ENCODE measurements at places on chromosomes 1 and 21. TPM values are rescaled to one million over a fixed set of nuclear protein-coding genes. Genes with fewer than 3 reads are reported as not detected.

GRCh38 chr1:165387961-165388360 is 31.4 kb upstream of the LMX1A start:
- DNase-seq, result no peak

GRCh38 chr1:110524311-110525248 is 5.6 kb upstream of the KCNA10 start:
- DNase-seq, result no peak

DNA sequence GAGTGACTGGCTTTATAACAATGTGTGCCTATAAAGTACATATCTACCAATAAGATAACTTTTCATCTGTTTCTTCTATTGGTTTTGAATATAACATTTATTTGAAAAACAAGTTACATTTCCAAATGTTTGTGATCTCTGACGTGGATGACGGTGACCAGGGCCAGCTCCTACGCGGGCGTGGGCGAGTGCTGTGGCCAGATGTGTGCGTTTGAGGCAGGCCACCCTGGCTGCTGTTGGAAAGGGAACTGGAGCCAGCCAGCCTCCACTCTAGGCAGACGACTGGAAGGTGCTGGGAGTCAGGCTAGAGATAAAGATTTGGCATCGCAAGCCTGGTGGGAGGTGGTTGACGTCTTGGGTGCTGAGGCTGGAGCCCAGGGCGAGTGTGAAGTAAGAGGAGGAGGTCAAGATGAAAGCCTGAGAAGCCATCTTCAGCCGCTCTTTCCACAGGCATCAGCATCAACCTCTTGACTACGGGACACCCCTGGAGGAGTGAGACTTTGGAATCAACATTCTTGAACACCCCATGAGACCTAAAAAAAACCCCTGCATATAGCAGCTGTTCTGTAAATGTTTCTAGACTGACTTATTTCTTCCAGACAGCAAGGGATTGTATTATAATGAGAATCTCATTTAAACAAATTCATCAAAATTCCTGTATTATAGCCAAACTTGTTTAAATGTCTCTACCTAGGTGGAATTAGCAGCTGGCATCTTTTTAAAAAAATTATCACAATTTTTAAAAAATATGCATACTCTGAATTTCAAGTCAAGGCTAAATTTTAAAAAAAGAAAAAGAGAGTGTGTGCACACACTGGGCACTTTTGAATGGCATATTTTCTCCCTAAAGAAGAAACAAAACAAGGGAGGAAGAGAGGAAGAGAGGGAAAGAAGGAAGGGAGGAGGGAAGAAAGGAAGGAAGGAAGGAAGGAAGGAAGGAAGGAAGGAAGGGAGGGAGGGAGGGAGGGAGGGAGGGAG is 112.5 kb upstream of the SLC44A3 start:
- DNase-seq, result no peak

DNA sequence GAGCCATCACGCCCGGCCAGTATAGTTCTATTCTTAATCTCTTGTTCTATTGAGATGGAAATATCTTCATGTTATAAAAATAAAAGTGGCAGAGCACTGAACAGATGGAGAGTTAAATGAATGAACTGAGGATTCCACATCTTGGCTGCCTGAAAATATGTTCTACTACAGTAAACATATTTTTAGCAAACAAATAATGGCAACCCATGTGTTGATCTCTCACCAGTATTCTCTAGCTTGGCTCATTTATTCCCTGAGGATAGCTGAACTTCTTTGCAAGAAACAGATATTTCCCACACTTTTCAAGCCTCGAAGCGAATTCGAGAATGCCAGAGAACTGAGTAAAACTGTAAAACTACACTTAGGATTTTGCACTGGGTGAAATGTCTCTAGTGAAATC is 58.9 kb downstream of the DIRAS3 start:
- no peak for DNase-seq

- DNase-seq, result no peak
Measured at GRCh38 chr21:38863291-38863690, 57.6 kb downstream of the ETS2 start.

- DNase-seq, result no peak
Measured at GRCh38 chr1:4362314-4363044, 291.9 kb upstream of the AJAP1 start.

DNA sequence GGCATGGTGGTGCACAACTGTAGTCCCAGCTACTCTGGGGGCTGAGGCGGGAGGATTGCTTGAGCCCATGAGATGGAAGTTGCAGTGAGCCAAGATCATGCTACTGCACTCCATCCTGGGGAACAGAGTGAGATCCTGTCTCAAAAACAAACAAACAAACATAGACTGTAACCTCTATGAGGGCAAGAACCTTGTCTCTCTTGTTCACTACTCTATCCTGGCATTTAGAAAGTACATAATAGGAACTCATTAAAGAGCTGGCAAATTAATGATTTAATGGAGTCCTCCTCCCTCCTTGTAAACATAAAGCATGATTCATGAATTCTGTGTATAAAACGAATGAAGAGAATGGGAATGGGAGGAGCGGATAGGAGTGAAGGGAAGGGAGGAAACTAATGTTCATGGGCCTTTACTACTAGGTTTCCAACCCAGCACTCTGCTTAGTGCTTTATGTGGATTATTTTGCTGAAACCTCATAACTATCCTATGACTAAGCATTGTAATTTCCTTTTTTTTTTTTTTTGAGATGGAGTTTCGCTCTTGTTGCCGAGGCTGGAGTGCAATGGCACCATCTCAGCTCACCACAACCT is 8.6 kb downstream of the LMOD1 start:
- no peak for DNase-seq

GRCh38 chr1:174883409-174883808 is 116.3 kb upstream of the CACYBP start:
- DNase-seq, result peak; percentile 51

GRCh38 chr21:36550761-36551160 is 70.8 kb upstream of the CLDN14 start:
- no peak for DNase-seq

GRCh38 chr21:35663856-35664606 is 396.3 kb downstream of the SETD4 start:
- peak; percentile 14 for DNase-seq

DNA sequence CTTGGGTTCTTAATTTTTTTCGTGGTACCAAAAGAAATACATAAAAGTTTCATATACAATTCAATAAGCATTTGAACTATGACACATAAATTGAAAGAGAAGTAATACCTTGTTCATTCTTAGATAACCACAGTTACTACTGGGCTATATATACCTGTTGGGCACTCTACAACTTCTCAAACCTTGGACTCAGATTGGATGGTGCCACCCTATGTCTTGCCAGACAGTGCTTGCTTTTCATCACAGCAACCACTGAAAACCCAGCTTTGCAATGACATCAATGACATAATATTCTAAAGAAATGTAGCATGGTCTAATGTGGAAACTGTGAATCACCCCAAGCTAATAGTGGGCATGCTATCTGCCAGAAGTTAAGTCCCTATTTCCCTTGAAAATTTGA is 62.8 kb upstream of the DPH5 start:
- no peak for DNase-seq

DNA sequence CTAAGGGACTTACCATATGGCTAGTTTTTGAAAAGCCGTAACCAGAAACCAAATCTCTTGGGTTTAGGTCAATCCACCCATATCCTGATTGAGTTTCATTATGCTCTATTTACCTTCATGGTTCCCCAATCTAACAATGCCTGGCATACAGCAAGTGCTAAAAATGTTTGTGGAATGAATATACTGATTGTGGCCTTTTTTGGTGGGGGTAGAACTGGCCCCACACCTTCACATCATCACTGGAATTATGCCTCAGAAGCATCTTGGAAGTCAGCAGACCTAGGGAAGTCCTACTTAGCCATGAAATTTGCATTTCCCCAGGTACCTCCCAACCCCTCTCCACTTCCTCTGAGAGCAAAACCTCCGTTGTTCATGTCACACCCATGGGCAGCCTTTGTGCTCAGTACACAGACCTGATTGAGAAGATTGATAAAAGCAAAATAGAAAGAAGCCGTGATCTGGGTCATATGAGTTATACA is 17.8 kb upstream of the SLAMF1 start:
- no peak for DNase-seq

- no peak for DNase-seq
Measured at GRCh38 chr1:80054129-80054528, 1047.6 kb upstream of the ADGRL4 start.

GRCh38 chr1:58165073-58165472 is 381.5 kb downstream of the OMA1 start:
- no peak for DNase-seq

GRCh38 chr1:198157847-198158725 is 1.3 kb downstream of the NEK7 start:
- DNase-seq, result no peak

- DNase-seq, result no peak
Measured at GRCh38 chr1:39910263-39910662, 8.5 kb upstream of the MYCL start.

DNA sequence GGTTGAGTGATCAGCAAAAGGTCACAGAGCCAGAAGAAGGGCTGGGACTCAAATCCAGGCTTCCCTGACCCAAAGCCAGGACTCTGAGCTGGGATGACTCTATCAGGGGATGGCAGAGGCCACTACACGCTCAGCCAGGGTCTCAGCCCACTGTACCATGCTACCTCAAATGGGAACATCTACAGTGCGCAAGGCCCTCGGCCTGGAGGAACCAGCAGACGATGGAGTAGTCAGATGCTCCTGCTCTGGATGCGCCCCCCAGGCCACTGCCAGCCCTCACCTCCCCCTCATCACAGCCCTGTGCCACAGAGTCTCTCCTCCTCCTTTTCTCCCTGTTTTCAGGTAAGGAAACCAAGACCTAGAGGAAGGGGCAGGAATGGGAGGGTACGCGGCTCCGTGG is 39.0 kb downstream of the GLIS1 start:
- no peak for DNase-seq

DNA sequence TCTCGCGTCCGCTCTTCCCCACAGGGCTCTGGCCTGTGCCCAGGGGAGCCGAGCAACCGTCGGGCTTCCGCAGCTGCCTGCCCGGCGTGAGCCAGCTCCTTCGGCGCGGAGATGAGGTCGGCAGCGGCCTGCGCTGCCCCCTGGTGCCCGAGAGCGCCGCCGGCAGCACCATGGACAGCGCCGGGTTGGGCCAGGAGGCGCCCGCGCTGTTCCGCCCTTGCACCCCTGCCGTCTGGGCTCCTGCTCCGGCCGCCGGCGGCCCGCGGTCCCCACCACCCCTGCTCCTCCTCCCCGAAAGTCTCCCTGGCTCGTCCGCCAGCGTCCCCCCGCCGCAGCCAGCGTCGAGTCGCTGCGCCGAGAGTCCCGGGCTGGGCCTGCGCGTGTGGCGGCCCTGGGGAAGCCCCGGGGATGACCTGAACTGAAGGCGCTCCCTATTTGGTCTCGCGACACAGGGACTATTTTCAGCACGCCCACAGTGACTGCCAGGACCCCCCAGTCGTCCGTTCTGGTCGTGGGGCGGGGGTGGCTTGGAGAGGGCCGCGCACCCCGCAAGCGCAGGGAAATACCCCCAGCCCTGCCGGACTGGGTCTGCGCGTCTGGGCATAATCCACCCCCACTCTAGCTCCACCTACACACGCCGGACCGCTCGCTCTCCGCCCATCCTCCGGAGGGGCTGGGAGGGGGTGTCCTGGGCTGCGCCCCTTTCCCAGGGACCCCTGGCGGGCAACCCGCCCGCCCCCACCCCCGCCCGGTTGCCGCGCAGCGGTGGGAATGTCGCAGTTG is 1.3 kb downstream of the HES3 start:
- DNase-seq, result peak; percentile 93

- no peak for DNase-seq
Measured at GRCh38 chr1:75265792-75266191, 131.6 kb downstream of the LHX8 start.

- no peak for DNase-seq
Measured at GRCh38 chr1:156151093-156151688, 2.2 kb upstream of the SEMA4A start.

GRCh38 chr1:213976665-213977485 is 10.9 kb upstream of the PROX1 start:
- DNase-seq, result peak; percentile 45

GRCh38 chr1:91011726-91012125 is 10.1 kb downstream of the ZNF644 start:
- no peak for DNase-seq

GRCh38 chr1:109482791-109483671 is 674 bp upstream of the ATXN7L2 start:
- no peak for DNase-seq

Gene IL20
- total RNA-seq, result not detected

Gene CGN
- 41.6 TPM for total RNA-seq

Gene SYT2
- 0.19 TPM for total RNA-seq

Gene PTPRC
- 60.2 TPM for total RNA-seq

Gene C1QC
- 287 TPM for total RNA-seq

Gene STYXL2
- 0.38 TPM for total RNA-seq

Gene PODN
- total RNA-seq, result 8.1 TPM

Gene PLA2G5
- total RNA-seq, result 0.47 TPM

Gene CTSS
- 109 TPM for total RNA-seq
